ENCODE measurements at places on chromosomes 3 and 15.

DNA sequence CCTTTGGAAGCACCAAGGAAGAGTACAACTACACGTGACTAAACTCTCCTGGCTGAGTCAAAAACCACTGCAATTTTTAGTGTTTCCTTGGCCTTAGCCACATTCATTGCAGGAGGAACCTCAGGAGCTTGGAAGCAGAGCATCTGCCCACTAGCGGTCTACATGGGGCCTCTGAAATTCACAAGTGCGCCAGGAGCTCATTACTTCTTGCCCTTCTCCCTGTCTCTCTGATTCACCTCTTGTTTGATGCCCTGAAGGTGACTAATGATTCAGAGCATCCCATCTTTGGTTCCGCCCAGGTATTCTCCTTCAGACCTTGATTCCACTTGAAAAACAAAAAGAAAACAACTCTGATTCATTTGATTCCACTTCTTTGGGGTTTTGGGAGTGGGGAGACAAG is 201.1 kb upstream of the LPP start:
- DNase-seq: no peak

DNA sequence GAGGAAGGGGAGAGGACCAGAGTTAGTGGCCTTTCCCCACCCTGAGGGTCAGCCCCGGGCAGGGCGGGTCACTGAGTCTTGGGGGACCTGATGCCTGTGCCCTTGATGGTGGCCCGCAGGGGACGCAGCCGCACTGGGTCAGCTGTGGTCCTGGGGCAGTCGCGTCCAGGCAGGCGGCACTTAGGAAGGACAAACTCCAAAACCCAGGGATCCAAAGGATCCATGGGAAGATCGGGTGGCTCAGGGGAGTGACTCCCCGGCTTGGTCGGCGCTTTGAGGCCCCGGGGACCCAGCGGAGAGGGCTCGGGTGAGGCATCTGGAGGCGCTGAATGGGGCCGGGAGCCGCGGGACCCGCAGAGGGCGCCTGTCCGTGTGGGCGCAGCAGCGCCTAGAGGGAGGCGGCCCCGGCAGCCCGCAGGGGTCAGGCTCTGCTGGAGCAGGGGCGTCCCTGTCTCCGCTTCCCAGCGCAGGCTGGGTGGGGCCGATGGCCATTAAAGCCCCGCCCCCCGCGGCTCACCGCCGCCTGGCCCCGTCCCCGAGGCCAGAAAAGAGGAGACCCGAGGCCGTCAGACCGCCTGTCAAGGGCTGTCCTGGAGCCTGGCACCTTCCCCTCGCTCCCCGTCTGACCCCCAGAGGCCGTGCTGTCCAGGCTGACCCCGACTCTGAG is 17.5 kb downstream of the CIDEC start:
- DNase-seq: peak; percentile 85

GRCh38 chr3:131454501-131454900 is 48.3 kb downstream of the MRPL3 start:
- peak; percentile 13 for DNase-seq

DNA sequence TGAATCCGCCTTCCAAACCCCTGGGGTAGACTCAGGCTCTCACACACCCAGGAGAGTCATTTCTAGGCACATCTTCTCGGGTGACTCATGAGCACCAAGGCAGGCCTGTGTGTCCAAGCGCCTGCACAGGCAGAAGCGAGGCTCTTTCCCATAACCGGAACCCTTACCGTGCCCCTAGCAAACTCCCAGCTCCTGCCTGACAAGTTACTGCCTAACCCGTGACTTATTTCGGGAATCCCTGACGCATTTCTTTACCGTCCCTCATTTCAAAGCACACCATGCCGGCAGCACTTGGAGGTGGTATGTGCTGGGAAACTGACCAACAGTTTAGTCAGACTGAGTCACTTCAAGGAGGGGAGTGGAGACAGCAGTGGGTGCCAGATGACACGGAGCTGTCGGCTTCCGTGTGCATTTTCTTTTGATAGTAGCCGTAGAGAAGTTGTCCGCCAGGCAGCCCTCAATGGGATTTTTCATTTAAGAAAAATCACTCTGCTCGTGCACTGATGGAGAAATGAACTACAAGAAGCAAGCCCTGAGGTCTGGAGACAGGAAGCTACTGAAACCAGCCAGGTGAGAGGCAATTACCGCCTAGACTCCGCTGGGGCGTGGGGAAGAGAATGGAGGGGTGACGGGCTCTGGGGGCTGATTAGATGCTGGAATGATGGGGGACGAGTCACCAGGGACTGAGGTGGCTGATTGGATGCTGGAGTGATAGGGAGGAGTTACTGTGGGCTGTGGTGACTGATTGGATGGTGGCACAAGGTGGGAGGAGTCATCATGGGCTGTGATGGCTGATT is 17.3 kb upstream of the HRH1 start:
- DNase-seq: peak; percentile 95

DNA sequence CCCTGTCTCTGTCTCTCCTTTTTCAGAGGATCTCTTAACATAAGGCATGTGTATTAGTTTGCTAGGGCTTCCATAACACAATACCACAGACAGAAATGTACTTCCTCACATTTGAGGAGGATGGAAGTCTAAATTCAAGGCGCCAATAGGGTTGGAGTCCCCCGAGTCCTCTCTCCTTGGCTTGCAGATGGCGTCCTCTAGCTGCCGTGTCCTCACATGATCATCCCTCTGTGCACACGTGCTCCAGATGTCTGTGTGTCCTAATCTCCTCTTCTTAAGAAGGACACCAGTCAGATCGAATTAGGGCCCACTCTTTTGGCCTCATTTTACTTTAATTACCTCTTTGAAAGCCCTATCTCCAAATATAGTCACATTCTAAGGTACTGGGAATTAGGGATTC is 23.0 kb upstream of the BFSP2 start:
- DNase-seq: no peak

GRCh38 chr15:72785432-72785831 is 1.9 kb upstream of the ADPGK start:
- peak; percentile 53 for DNase-seq

DNA sequence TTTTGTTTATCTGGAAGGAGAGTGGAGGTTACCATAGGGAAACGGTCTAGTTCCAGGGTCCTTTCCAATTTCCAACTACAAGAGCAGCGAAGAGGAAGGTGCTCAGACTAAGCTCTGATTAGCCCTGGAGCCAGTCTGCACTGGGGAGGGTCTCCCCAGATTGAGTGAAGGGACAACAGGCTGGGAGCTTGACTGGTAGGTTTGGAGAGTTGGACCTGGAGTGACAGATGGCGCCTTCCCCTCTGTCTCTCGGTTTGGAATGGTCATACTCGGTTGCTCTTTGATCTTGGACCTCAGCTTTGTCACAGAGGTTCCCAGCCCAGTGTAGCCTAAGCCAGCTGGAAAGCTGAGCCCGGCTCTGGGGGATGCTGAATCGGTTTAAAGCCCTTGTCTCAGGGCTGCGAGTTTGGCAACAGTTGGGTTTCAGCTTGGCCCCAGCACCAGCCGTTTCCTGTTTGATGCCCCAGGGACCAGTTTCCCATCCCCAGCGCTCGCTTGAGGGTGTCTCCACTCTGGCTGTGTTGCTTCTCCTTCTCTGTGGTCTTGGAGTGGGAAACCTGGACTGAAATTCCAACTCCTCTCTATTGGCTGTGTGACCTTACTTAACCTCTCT is 53.1 kb upstream of the ULK4 start:
- peak; percentile 46 for DNase-seq

DNA sequence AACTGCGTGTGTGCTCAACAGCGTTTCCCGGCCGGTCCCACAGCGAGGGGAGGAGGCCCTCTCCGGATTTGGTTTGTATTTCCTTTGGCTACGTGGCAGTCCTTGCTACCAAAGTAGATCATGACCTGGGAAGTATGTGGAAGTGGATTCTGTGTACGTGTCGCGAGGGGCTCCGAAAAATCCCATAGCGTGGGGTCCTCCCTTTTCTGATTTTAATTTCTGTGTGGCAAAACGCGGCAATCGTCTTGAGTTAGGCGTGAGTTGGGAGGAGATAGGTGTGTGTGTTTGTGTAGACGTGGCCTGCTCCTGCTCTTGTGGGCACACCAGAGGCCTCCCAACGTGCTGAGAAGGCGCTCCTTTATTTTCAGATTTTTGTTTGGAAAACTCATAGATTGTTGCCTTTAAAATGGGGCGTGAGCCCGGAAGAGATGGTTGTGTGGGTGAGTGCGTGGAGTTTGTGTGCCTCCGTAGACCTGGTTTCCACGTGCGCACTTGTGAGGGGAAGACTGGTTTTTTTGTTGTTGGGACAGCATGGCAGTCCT is 1.2 kb downstream of the TRIM71 start:
- no peak for DNase-seq

DNA sequence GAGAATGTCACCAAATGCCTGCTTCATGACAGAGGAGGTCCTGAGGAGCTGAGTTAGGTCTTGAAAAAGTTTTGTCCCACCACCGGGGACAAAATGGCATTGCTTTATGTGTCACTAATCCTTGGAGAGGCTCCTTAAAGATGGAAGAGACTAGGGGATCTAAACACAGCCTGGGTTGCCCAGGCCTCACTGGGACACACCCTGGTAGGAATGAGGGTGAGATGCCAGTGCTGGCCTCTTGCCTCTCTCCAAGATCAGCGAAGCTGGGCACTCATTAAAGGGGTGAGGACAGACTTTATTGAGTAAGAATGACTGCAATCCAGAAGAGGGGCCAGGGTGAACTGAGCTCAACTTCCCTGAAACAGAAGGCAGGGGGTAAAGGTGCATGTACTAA is 58.5 kb upstream of the KLF13 start:
- DNase-seq: peak; percentile 8

DNA sequence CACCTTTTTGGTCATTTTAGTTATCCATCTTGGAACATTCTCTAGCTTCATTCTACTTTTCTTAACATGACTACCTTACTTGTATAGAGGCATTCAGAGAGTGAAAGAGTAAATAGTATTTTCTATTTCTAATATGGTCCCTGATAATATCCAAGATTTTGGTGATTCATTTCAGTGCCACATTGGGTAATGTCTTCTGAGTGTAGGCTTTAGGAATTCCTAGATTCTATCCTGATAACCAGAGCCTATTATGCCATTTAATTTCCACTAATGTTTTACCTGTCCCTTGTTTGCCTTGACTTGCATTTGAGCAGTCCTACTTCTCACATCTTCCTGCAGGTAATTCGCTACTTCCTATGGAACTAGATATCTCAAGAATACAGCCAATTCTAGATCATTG is 21.8 kb downstream of the ADGRG7 start:
- no peak for DNase-seq

DNA sequence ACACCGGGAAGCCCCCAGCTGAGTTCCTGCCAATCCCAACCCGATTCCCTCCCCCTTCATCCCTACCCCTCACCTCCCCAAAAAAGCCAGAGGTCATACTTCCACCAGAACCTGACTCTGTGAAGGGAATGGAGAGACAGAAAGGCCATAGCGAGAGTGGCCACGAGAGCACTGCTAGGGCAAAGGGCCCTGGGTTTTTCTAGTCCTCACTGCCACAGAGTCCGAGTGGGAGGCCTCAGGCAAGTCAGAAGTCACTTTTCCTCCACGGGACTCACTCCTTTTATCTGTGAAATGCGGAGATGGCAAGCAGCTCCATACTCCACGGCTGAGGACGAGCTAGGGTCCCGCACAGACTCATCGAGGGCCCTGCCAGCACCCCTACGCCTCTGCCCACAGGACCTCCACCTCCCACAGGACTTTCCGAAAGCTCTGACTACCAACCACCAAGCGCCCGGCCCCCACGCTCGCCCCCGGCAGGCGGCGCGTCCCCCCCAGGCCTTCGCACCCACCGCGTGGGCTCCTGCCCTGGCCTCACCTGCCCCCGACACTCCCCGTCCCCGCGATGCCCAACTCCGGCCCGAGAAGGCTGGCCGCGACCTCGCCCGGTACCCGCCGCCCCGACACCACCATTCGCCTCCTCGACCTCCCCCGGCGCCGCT is 792 bp downstream of the ATP13A3 start:
- peak; percentile 51 for DNase-seq

- peak; percentile 22 for DNase-seq
These were observed 104.1 kb upstream of the GOLGA8J start for GRCh38 chr15:29978411-29979382.

DNA sequence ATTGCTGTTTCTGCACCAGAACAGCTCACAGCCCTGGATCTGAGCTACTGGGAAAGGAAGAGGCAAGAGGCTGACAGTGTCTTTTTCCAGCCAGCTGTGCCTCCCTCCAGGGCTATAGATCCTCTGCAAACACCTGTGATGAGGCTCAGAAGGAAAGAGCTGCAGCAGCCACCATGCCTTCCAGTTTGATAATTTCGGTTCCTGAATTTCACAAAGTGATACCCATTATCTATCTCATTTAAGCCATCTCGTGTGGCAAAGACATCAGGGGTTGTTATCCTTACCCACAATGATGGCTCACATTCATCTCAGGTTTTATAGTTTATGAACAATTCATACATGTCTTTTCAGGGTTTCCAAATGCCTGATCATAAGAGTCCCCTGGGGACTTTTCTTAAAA is 1.8 kb upstream of the LARP6 start:
- no peak for DNase-seq

- DNase-seq: no peak
These were observed 33.1 kb upstream of the CCDC50 start for GRCh38 chr3:191296041-191296541.

DNA sequence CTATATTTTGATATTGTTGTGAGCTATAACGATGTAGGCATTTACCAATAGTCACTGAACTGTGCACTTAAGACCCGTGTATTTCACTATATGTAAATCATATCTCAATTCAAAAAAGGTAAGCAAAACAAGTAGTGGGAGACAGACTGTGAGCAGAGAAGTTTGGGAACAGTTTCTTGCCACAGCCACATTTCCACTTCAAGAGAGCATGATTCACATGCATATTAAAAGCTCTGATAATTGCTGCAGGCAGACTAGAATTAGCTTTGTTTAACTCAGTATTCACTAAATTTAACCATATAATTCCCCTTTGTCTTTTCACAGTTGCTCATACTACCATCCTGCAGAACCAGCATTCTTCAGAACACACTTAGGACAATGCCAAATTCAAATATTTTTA is 168.4 kb upstream of the ZNF385D start:
- no peak for DNase-seq

- peak; percentile 33 for DNase-seq
These were observed 97.7 kb downstream of the GAP43 start for GRCh38 chr3:115720983-115721382.

- DNase-seq: no peak
These were observed 7.2 kb upstream of the VPS8 start for GRCh38 chr3:184804801-184805200.

- no peak for DNase-seq
These were observed 187.5 kb downstream of the DOCK3 start for GRCh38 chr3:50862221-50862620.

DNA sequence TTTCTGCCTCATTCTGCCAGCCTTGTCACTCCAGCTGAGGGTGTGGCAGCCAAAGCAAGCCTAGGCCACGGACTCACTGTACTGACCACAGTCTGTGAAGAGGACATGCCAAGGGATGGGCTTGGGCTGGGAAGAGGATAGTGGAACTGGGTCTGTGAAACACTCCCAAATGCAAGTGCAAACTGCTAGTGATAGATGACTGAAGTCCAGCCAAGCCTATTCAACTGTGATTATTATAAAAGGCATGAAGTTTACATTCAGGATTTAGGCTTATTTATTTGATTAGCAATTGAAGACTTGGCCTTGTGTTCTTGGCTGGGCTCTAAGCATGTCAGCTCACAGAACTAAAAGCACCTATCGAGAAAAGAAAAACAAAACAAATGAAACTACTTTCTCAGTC is 84.9 kb upstream of the UBE2E1 start:
- no peak for DNase-seq

Data from AG20443 (cell line).